ENCODE measurements at places on chromosomes 6 and 20. TPM values are rescaled to one million over a fixed set of nuclear protein-coding genes. Genes with fewer than 3 reads are reported as not detected.

The OPN5 gene
- not detected for total RNA-seq

The GRM4 gene
- total RNA-seq = 0.38 TPM

DNA sequence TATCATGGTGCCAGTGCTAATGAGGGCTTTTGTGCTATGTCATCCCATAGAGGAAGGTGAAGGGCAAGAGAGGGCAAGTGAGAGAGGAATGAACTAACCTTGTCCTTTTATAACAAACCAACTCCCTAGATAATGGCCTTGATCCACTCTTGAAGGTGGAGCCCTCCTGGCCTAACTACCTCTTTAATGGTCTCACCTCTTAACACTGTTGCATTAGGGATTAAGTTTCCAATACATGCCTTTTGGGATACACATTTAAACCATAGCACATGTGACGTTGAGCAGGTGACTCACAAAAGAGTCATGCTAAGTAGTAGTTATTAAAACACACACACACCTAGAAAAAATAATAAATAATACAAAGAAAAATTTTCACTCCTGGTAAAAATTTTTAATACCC is 36.9 kb downstream of the CCN2 start:
- H3K27ac ChIP-seq = no peak overlapping the region
- H3K4me1 ChIP-seq = no peaks in the 10 kb centered on the region
- no peaks in the 10 kb centered on the region for H3K36me3 ChIP-seq

DNA sequence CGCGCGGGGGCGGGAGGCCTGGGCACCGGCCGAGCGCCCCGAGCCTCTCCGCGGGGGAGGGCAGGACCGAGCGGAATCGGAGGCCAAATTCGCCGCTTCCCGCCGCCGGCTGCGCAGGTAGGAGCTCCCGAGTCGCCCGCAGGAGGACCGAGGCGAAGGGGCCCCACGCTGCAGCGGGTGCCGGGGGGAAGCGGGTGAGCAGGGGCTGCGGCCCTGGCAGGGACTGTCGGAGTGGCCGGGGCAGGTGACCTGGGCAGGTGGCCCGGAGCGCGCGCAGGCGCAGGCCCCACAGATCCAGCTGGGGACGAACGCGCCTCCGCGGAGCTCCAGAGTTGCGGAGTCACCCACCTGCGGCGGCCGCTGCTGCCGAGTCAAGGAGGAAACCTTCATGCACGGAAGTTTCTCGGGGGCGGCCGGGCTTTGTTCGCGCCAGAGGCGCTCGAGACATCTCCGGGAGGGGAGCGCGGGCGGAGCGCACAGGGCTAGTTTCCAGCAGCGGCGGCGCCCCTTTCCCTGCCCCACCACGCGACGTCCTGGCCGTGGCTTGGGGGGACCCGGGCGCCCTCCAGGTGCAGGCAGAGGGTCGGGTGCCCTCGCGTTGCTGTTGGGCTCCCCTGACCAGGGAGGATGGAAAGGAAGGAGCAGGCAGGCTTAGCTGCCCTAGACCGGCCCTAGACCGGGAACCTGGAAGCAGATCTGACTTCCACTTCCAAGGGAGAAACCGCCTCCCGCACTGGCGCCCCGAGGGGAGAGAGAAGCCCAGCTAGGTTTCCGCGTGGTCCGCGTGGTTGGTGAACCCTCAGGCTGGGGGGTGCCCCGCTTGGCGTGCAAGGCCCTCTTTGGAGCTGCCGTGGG is 590 bp downstream of the SLCO4A1 start:
- peak overlapping the region; percentile 61 for H3K4me3 ChIP-seq
- peaks cover 7% of the 10 kb centered on the region for H3K4me1 ChIP-seq
- peak; percentile 60 for DNase-seq
- no peaks in the 10 kb centered on the region for H3K36me3 ChIP-seq
- no peak overlapping the region for H3K27ac ChIP-seq

DNA sequence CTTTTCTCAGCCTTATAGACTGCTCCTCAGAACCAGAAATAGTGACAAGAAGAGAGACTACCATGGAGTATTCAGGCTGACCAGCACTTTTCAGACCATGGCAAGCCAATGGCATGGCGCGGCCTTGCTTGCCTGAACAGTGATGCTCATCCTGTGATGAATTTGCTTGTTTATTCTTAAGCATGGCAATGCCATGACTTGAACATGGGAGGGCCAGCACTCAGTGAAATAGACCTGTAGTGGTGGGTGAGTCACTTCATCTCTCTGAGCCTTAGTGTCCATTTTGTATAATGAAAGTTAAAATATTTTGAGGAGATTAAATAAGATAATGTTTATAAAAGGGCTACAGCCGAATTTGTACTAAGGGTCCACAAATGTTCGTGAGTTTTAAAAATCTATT is 79.1 kb downstream of the LRRC1 start:
- no peaks in the 10 kb centered on the region for H3K4me1 ChIP-seq
- no peaks in the 10 kb centered on the region for H3K27me3 ChIP-seq

DNA sequence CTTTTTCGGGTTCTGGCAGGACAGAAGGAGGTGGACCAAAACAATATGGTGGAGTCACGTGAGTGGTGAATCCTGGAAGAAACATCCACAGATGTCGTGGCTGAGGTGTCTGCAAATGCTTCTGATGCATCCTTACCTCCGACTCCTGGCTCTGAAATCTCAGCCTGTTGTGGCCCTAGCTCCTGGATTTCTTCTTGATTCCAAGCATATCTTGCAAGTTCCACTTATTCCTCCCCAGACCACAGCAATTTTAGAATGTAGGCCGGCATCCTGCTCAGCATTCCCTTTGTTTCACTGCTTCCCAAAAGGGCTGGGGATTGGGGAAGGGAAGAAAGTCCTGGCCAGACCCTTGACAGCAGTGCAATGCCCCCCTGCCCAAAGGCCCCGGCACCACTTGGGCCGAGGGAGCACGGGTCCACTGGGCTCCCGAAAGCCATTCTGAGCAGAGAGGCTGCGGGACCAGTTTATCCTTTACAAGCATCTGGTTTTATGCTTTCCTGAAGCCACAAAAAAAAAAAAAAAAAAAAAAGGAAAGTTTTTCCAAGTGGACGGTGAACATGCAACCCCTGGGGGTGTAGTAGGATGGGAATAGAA is 200.9 kb upstream of the RNF24 start:
- H3K27ac ChIP-seq = no peak overlapping the region
- no peaks in the 10 kb centered on the region for H3K36me3 ChIP-seq
- H3K4me3 ChIP-seq = no peak overlapping the region
- H3K27me3 ChIP-seq = peaks cover 34% of the 10 kb centered on the region
- peaks cover 2% of the 10 kb centered on the region for H3K4me1 ChIP-seq
- DNase-seq = no peak

DNA sequence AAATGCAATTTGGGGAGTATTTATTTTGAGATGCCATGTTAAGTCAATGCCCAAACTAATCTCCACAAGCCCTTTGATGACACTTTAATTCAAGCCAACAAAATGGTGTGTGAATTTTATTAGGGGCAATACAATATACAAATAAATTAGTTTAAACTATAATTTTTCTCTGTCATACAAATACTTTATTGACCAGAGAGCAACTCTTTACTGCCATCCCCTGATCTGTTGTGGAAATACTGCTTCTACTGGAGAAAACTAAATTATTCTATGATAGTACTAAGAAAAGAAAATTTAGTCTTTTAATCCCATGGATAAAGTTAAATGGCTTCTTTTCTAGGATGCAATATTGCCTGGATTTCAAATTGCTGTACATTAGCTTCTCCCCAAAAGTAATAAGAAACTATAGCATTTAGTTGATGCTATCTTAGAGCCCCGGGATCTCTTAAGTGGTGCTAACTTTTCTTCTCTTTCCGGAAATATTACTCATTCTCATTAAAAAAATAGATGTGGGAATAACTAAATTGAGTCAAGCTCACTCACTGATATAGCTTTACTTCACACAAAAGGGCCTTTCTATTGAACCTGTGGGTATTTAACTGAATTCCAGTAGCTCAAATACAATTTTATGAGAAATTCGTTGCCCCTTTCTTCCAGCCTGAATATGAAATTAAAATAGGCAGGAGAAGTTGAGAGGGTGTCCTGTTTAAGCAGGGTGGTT is 49.2 kb downstream of the SMPDL3A start:
- no peaks in the 10 kb centered on the region for H3K4me1 ChIP-seq
- H3K36me3 ChIP-seq = no peaks in the 10 kb centered on the region
- H3K27me3 ChIP-seq = peaks cover 3% of the 10 kb centered on the region
- no peak overlapping the region for H3K27ac ChIP-seq
- no peak overlapping the region for H3K4me3 ChIP-seq
- DNase-seq = no peak

The RHAG gene
- total RNA-seq = 0.44 TPM

- no peak for DNase-seq
- H3K4me1 ChIP-seq = no peaks in the 10 kb centered on the region
- H3K36me3 ChIP-seq = no peaks in the 10 kb centered on the region
- no peak overlapping the region for H3K4me3 ChIP-seq
- H3K27me3 ChIP-seq = no peaks in the 10 kb centered on the region
- H3K27ac ChIP-seq = no peak overlapping the region
These were observed 78.7 kb upstream of the TMEM30A start for GRCh38 chr6:75363304-75363703.

GRCh38 chr20:57676589-57677583 is 32.9 kb downstream of the PMEPA1 start:
- DNase-seq = no peak
- H3K4me1 ChIP-seq = peaks cover 2% of the 10 kb centered on the region
- no peak overlapping the region for H3K4me3 ChIP-seq

DNA sequence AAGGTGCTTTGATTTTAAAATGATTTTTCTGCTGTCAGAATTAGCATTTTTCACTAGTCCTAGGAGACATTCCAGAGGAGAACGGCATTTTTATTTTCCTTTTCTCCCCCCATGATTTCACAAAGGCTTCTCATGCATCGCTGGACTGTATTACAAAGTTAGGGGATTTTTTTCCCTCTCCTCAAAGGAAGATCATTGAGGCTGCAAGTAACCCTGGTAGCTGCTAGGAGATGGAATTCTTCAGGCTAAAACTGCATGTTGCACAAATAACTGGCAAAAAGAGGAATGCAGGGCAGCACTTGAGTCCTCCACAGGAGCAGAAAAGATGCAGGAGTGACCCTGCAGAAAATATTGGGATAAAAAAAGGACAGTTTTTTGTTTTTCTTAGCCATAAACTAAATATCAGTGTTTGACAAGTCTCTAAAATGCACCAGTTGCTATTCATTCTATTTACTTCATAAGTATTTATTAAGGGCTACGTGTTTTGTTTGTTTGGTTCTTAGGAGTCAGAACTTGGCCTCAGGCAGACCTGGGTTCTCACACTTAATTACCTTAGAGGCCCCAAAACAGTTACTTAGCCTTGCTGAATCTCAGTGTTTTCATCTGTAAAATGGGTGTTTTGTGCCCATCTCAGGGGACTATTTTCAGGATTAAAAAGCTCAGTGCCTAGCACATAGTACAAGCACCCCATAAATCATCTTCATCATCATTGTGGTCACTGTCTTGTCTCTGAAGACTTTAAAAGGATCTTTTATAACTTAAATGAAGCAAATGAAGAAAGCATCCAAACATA is 144.5 kb upstream of the ID4 start:
- no peak for DNase-seq
- H3K4me1 ChIP-seq = no peaks in the 10 kb centered on the region
- H3K27ac ChIP-seq = no peak overlapping the region
- no peaks in the 10 kb centered on the region for H3K36me3 ChIP-seq

DNA sequence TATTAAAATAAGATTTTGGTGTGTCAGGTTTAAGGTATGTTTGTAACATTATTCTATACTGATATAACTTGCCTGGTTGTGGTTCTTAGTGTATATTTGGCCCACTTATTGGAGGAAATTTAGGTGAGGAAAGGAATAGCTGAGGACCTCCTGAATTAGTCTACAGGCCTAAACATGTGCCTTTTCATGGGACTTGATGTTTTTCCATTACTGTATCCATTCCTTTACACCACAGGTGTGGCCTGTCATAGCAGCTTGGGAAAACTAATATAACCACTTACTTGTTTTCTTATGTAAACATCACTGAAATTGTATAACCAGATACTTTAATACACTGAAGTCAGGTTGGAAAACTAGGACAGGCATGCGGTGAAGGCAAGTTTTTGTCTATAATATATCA is 27.6 kb downstream of the BCKDHB start:
- H3K4me1 ChIP-seq = no peaks in the 10 kb centered on the region
- peaks cover 7% of the 10 kb centered on the region for H3K36me3 ChIP-seq
- DNase-seq = no peak
- no peaks in the 10 kb centered on the region for H3K27me3 ChIP-seq
- no peak overlapping the region for H3K27ac ChIP-seq

GRCh38 chr6:89009624-89010059 is 46.2 kb upstream of the RNGTT start:
- DNase-seq = no peak
- H3K27me3 ChIP-seq = no peaks in the 10 kb centered on the region
- H3K4me3 ChIP-seq = no peak overlapping the region
- no peak overlapping the region for H3K27ac ChIP-seq
- H3K36me3 ChIP-seq = no peaks in the 10 kb centered on the region
- H3K4me1 ChIP-seq = no peaks in the 10 kb centered on the region

- H3K27ac ChIP-seq = no peak overlapping the region
- no peak overlapping the region for H3K4me3 ChIP-seq
- no peak for DNase-seq
- H3K27me3 ChIP-seq = no peaks in the 10 kb centered on the region
These were observed 64.3 kb downstream of the ANKS1A start for GRCh38 chr6:34953061-34954025.

The SNTA1 gene
- total RNA-seq = 5.3 TPM

DNA sequence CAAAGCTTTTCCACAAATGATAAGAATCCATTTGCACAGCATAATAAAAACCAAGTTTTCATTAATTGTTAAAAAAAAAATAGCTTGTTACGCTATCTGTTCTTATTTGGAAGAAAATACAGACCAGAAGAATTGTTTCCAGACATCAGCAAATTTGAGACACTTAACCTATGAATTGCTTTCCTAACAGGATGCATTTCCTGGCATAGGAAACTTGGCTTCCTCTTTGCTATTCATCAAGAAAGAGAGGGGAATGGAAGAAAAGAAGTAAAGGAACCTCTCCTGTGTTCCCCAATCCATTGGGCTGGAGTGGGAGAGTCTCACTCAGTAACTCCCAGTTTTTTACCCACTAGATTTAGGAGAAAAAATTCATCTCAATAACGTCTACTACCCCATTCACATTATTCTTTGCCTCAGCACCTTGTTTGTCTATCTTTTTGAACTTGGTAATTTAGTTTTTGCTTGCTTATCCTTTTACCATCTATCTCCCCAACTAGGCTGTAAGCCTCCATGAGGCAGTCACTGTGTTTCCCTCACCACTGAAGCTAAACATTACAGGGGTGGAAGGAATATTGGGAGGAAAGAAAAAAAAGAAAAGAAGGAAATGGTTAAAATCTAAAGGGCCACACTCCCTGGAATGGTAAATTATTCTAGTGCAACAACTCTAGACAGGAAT is 150.3 kb downstream of the COL21A1 start:
- no peaks in the 10 kb centered on the region for H3K4me1 ChIP-seq
- no peaks in the 10 kb centered on the region for H3K27me3 ChIP-seq
- DNase-seq = no peak
- H3K27ac ChIP-seq = no peak overlapping the region
- H3K4me3 ChIP-seq = no peak overlapping the region
- no peaks in the 10 kb centered on the region for H3K36me3 ChIP-seq

The CSNK2A1 gene
- total RNA-seq = 84.4 TPM
